ENCODE measurements at places on chromosomes 13 and 19.

DNA sequence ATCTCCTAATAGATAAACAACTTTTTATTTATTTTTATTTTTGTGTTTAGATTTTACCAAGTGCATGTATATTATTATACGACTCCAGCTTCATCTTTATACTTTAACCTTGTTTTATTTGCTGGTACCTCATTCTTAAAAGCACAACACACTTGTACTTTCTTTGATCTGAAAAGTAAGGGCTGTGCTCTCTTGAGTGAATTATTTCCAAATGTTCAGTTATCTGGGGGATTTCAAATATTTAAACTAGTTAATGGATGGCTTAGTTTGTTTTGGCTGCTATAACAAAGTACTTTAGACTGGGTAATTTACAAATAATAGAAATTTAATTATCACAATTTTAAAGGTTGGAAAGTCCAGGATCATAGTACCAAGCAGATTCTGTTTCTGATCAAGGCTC lies 1148.2 kb upstream of the PCDH9 start:
- DNase-seq = no peak

- DNase-seq = no peak
Observed at GRCh38 chr19:42816894-42817293, 51.4 kb upstream of the PSG8 start.

DNA sequence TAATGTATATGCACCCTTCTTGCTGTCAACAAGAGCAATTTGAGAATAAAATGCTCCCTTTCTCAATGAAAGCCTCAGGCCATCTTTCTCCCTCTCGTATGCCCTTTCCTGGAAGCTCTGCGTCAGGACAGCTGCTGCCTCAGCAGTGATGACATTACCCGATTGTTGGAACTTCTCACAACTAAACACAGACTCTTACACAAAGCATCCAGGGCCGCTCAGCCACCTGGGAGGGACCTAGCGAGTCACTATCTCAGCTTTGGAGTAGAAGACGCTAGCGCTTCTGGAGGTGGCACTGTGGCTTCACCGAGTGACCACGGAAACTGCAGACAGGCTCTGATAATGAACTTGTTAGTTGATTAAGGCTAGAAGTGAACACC lies 153.2 kb upstream of the SOX1 start:
- no peak for DNase-seq

DNA sequence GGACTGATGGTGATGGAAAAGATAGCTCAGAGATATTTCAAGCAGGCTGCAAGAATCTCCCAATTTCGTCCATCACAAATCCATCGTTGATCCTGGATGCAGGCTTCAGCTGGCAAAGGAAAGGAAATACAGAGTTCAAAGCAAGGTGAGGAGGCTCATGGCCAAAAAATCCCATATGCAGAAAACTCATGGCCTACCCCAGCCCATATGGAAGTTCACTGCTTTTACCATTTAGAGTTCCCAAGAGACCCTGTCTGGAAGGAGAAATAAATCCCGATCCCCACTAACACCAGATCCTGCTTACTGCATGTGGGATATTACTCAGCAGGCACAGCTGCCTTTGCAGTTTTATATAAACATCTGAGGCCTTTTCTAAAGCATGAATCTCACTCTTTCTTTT lies 412.9 kb upstream of the SPRY2 start:
- no peak for DNase-seq

DNA sequence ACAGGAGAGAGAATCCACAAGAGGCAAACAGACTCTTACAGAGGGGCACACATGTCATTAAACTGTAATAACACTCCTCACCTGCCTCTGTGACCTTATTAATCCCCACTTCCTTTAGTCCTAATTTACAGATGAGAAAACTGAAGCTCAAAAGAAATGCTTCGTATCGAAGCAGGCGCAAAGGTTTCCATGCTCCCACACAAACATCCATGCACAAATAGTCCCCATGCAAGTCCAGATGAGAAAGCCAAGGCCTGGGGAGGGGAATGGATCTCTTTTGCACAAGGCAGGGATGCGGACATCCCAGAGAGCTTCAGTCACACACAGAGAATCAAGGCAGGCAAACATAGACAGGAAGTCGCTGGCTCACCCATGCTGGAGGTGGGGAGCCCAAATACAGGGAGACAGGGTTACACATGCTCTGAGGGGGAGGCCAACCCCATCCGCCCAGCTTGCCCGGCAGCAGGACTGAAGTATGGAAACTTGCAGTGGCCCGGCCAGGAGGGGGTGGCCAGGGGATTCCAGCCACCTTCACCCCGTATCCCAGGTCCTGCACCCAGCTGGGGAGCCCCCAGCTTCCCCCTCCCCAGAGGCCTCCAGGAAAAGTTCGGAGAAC lies 468 bp downstream of the S1PR5 start:
- DNase-seq = no peak

DNA sequence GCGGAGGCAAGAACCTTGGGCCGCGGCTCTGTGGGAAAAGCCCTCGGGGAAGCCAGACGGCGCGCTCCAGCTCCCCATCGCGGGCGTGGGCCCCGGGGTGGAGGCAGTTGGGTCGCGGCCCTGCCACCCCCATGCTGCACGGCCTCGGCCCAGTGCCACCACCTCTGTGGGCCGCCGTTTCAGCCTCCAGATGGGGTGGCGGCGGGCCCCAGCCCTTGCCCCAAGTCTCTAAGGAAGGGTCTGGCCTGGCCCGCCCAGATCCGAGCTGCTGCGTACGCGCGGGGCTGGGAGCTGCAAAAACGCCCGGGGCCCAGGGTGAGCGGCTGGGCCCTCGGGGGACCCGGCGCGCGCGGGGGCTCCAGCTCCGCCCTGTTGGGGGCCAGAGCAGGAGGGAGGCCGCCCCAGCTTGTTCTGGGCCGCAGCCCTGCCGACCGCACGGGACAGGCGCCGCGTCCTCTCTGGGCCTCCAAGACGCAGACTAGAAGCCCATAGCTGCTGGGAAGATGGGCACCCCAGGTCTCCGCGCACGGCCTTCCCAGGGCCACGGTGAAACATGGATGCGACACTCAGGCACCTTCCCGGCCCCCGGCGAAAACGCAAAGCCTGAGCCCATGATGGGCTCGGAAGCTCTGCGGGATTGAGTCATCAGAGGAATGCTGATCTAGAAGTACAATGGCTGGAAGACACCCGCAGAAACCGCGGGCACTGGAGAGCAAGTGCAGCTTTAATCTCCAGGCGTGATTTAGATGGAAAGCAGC lies 110.1 kb downstream of the KCTD15 start:
- DNase-seq = no peak

GRCh38 chr19:55738302-55738701 lies at the start of gene NLRP9:
Gene NLRP9, minus strand, starts transcription at chr19:55738402. Its CDS starts 28 bp downstream, at chr19:55738374.
- DNase-seq = no peak

DNA sequence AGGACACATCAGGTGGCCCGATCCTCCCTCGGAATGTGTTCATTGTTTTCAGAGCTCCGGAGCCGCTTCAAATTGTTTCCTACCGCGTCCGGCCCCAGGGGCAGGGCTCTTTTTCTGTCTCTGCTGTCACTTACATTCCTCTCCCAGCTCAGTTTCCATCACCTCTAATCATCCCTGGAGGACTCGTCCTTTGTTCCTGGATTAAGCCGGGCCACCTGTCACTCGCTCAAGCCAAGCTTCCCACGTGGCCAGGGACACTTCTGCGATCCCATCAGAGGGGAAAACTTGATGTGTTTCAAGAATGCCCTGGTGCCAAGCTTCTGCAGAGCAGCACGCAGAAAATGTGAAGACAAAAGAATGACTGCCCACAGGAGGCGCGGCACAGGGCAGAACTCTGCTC lies 13.5 kb downstream of the IL17D start:
- DNase-seq = no peak

- no peak for DNase-seq
Observed at GRCh38 chr13:55062662-55063061, 2034.0 kb downstream of the OLFM4 start.

GRCh38 chr13:27826379-27827353 lies 34.4 kb downstream of the GSX1 start:
- peak; percentile 50 for DNase-seq

GRCh38 chr19:29366757-29367156 lies 153.8 kb upstream of the UQCRFS1 start:
- DNase-seq = no peak

DNA sequence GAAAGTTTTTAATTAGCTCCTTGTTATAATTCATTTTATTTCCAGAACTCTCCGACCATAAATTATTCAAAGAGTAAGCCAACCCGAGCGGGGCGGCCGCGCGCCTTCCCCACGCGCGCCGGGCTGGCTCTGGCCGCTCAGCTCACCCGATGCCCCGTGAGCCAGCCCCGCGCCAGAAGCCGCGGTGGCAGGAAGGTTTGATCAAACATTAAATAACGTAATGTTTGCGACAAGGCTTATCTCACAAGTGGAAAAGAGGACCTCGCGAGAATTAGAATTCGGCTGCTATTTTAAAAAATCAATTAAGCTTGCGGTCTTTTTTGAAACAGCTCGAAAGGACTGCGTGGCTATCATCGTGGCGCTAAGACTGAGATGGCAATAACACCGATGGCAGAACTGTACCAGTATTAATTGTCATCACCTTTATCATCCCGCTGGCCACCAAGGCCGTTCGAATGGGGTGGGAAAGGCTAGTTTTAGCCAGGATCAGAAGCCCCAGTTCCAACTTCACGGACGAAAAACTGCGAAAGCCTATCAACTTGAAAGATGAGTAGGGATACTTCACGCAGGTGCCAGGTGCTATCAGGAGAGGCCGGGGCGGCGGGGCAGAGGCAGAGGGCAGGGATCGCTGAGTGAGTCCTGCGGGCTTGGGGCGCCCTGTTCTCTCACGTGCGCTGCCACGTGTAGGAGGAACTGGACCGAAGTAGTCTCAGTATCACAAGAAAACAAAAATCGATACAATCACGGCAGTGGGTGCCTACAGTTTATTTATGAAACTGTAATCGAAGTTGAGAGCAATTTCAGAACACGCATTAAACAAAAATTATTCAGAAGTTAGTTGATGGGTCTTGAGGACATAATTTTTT lies 6.4 kb downstream of the POU4F1 start:
- no peak for DNase-seq

DNA sequence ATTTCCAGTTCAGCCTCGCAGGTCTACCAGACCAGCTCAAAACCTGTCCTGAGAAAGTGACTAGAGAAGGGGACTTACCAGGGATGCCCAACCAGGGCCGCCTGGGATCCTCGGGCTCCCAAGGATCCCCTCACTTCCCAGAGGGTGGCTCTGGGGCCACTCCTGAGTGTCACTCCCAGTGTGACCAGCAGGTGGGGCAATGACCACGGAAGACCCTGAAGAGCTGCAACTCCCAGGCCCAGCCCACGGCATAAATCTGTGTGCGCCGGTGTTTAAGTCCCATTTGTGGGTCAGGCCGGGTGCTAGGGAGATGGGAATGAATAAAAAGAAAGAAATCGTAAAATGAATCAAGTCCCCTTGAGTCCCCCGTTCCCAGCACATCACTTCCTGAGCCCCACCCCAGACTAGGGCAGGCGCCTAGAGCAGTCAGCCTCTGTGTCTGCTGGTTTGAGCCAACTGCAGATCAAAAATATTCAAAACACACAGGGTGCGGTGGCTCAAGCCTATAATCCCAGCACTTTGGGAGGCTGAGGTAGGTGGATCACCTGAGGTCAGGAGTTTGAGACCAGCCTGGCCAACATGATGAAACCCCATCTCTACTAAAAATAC lies 10.7 kb downstream of the PTGIR start:
- peak; percentile 68 for DNase-seq

- no peak for DNase-seq
Observed at GRCh38 chr13:74730556-74731331, 596.5 kb upstream of the KLF12 start.

DNA sequence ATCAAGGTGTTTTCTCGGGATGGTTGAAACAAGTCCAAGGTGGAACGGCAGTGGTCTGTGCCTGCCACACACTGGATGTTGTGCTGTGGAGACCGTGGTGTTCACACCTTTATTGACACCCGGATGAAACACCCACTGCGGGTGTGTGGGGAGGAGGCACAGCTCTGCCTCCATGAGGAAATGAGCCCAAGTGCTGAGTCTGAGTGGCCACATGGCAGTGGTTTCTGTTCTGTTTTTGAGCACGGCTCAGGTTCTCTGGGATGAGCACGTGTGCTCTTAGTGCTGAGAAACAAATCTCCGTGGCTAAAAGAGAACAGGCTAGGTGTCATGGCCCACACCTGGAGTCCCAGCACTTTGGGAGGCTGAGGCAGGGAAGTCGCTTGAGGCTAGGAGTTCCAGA lies 29.5 kb downstream of the UPF1 start:
- no peak for DNase-seq

- no peak for DNase-seq
Observed at GRCh38 chr13:53042877-53043276, 14.3 kb downstream of the OLFM4 start.

DNA sequence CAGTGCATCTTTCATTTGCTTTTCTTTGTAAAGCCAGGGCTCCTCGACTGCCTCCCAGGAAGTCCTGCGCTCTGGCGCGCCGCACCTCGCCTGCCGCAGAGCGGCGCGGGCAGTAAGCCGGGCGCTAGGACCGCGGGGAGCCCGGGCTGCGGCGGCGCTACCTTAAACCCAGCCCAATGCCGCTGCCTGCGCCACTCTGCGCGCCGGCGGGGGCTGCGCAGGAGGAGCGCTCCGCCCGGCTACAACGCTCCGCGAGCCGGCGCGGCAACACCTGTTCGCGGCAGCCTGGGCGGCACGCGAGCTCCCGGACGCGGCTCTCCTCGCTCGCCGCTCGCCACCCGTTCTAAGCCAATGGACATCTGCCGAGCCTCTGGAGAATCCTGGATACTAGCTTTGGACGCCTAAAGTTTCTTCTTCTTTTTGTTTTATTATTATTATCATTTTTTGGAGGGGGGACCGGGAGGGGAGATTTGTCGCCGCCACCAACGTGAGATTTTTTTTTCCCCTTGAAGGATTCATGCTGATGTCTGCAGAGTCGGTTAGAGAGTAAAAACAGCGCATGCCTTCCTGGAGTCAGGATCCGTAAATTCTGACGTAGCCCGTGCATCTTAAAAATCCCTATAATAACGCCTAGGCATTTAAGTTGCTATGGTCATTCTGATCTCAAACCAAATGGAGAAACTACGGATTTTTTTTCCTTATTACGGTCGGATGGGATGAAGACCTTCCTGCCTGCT lies at the start of gene FGF9:
Gene FGF9, plus strand, starts transcription at position 191 of the 737 bp plus-strand sequence. CDS start 840 bp downstream, outside the sequence.
- DNase-seq = peak; percentile 76

DNA sequence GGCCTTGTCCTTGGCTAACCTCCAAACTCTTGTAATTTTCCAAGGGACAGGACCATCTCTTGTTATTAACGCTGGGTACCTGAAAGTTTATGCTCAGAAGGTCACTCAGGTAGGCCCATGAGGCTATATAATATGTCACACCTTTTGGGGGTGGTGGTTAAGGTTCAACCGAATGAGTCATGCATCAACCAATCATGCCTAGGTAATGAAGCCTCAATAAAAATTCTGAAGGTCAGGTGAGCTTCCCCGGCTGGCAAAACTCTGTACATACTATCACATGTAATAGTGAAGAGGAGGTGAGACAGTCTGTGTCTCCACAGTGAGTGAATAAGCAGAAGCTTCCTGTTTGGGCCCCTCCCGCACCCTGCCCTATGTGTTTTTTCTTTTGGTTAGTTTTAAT lies 424.9 kb downstream of the PCDH17 start:
- DNase-seq = no peak

DNA sequence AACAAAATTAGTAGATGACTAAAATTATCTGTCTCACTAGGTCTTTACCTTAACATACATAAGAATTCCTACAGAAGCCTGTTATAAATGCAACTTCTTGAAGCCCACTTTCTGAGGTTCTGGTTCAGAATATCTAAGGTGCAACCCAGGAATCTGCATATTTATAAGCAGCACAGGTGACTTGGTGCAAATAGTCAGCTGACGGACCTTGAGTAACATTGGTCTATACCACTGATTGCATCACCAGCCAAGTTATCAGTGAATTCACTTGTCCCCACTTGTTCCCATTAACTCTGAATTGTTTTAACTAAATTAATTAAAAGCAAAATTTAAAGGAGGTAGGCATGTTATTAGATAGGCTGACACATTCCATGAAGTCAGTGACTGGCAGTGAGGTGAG lies 109.9 kb downstream of the FRY start:
- DNase-seq = no peak

- no peak for DNase-seq
Observed at GRCh38 chr19:38788478-38789243, at the start of gene LGALS7B. Gene LGALS7B, plus strand, starts transcription at chr19:38789200. Its CDS starts 27 bp downstream, at chr19:38789227.
